ENCODE measurements at places on chromosomes 16 and 17. TPM values are rescaled to one million over a fixed set of nuclear protein-coding genes. Genes with fewer than 3 reads are reported as not detected.

Gene TPSD1
- total RNA-seq, result not detected

Gene PRAC1
- not detected for total RNA-seq

Gene HOXB7
- total RNA-seq, result not detected

Gene IKZF3
- total RNA-seq, result under 0.01 TPM

Gene CDH16
- not detected for total RNA-seq

Gene KDM6B
- total RNA-seq, result 33.5 TPM
